ENCODE measurements at places on chromosomes 16 and 17.
A peak's percentile ranks its signal among the peaks of the same experiment; 100 is the strongest.

- H3K4me3 ChIP-seq, result no peak overlapping the region
- peaks cover 12% of the 10 kb centered on the region for H3K36me3 ChIP-seq
- no peaks in the 10 kb centered on the region for H3K4me1 ChIP-seq
- H3K27me3 ChIP-seq, result no peaks in the 10 kb centered on the region
- H3K27ac ChIP-seq, result no peak overlapping the region
- peak; percentile 43 for DNase-seq
Observed at GRCh38 chr17:3827124-3827773, 18.8 kb downstream of the NCBP3 start.

DNA sequence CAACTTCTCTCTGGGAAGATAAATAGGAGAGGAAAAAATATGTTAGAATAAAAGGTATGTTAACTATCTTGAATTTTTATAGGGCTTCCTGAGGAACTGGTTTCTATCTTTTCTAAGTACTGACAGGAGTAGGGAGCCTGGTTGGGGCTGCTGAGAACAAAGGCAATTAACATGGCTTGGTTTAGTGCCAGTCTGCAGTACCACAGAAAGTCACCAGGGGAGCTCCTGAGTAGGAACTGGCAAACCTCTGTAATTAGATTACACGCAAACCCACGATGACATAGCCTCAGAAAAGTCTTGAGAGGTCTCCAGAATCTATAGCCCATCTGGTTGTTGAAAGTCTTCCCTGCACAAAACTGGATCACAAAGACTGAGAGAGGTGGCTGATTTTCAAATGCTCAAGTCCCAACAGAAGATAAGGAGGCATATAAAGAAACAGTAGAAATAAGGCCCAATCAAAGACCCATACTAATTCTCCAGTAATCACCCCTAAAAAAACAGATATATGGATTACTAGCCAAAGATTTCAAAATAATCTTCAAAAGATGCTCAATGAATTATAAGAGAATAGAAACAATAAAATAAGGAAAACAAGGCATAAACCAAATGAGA lies 11.7 kb upstream of the CNTNAP4 start:
- no peaks in the 10 kb centered on the region for H3K27me3 ChIP-seq

DNA sequence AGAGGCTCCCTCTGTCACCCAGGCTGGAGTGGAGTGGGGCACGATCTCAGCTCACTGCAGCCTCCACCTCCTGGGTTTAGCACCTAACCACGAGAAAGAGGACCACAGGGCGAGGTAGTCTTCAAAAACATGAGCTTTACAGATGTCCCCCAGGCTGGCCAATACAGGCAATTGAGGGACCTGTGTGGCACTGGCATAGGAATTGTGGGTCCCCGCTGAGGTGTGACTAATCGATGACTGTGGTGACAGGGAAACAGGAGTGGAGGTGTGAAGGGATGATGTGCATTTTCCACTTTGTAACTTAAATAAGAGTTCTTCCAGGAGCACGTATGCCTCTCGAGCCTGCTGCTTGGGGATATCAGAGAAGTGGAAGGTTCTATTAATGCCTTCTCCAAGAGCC lies 12.6 kb upstream of the ARHGAP17 start:
- no peak overlapping the region for H3K4me3 ChIP-seq
- H3K27ac ChIP-seq, result no peak overlapping the region
- DNase-seq, result no peak
- peaks cover 8% of the 10 kb centered on the region for H3K4me1 ChIP-seq
- H3K27me3 ChIP-seq, result no peaks in the 10 kb centered on the region
- H3K36me3 ChIP-seq, result no peaks in the 10 kb centered on the region

DNA sequence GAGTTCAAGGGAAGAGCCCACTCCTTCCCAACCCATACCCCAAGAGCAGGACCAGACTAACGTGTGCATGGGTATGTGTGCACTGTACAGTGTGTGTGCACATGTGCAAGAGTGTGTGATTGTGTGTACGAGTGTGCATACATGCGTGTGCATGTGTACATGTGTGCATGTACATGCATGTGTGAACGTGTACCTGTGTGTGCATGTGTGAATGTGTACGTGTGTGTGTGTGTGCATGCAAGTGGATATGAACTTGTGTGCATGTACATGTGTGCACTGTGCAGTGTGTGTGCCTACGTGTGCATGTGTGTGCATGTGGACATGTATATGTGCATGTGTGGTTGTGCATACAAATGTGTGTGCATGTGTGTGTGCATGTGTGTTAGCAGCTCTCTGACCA lies 223.1 kb downstream of the RBFOX3 start:
- no peak for DNase-seq
- peaks cover 31% of the 10 kb centered on the region for H3K27me3 ChIP-seq

DNA sequence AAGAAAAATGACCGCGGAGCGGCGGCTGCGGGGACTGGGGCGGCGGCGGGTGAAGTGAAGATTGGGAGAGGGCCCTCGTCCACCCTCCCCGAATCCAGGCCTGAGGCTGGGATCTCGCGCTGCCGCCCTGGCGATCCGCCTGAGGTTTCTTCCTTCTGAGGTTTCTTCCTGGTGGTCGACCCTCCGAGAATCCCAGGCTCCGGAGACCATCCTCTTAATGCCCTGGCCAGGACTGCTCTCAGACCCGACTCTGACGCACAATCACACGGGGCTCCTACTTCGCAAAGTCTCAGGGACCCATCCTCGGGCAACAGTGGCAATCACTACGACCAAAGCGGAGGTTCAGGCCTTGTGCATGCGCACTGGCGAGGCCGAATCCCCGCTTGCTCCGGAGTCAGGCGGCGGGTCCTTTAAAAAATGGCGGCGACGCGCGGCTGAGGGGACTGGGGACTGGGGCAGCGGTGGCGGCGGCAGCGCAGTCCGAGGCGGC lies 18.0 kb upstream of the KCNJ18 start:
- H3K4me1 ChIP-seq, result no peaks in the 10 kb centered on the region
- no peaks in the 10 kb centered on the region for H3K36me3 ChIP-seq
- no peak overlapping the region for H3K4me3 ChIP-seq
- no peaks in the 10 kb centered on the region for H3K27me3 ChIP-seq

GRCh38 chr16:69476920-69477443 lies 52.6 kb downstream of the CYB5B start:
- no peak overlapping the region for H3K4me3 ChIP-seq
- H3K27me3 ChIP-seq, result no peaks in the 10 kb centered on the region
- H3K4me1 ChIP-seq, result peaks cover 32% of the 10 kb centered on the region
- H3K27ac ChIP-seq, result peak overlapping the region; percentile 93
- DNase-seq, result peak; percentile 45

GRCh38 chr17:77319211-77320043 lies 178.7 kb downstream of the SEC14L1 start:
- peaks cover 76% of the 10 kb centered on the region for H3K4me1 ChIP-seq
- no peak for DNase-seq
- H3K27me3 ChIP-seq, result no peaks in the 10 kb centered on the region
- peak overlapping the region; percentile 99 for H3K27ac ChIP-seq
- no peaks in the 10 kb centered on the region for H3K36me3 ChIP-seq
- H3K4me3 ChIP-seq, result peak overlapping the region; percentile 92

DNA sequence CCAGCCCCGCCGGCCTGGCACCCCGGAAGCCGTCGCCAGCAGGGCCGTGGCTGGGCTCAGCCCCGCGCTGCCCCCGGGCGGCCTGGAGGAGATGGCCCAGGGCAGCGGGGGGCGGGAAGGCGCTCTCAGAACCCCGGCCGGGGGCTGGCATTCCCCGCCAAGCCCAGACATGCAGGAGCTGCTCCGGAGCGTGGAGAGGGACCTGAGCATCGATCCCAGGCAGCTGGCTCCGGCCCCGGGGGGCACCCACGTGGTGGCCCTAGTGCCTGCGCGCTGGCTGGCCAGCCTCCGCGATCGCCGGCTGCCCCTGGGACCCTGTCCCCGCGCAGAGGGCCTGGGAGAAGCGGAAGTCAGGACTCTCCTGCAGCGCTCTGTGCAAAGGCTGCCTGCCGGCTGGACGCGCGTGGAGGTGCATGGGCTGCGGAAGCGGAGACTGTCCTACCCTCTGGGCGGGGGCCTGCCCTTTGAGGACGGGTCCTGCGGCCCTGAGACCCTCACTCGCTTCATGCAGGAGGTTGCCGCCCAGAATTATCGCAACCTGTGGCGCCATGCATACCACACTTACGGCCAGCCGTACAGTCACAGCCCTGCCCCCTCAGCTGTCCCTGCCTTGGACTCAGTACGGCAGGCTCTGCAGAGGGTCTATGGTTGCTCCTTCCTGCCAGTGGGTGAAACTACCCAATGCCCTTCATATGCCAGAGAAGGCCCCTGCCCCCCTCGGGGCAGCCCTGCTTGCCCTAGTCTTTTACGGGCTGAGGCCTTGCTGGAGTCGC lies 551 bp downstream of the WDR81 start:
- peak overlapping the region; percentile 53 for H3K4me3 ChIP-seq
- peaks cover 3% of the 10 kb centered on the region for H3K4me1 ChIP-seq
- H3K27ac ChIP-seq, result peak overlapping the region; percentile 74
- no peak for DNase-seq
- H3K36me3 ChIP-seq, result no peaks in the 10 kb centered on the region

DNA sequence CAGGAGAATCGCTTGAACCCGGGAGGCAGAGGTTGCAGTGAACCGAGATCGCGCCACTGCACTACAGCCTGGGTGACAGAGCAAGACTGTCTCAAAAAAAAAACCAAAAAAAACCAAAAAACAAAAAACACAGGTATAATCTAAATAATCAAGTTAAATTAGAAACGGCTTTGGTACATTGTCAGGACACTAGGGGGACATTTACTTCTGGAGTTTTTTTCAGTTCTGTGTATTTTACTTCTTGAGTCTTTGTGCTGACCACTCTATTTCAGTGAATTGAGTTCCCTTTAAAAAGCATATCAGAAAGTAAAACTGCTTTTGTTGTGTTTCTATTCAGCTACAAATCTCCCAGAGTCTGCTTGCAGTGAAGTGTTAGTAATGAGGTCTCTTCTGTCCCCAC lies 36.3 kb downstream of the DHRS7B start:
- H3K4me3 ChIP-seq, result no peak overlapping the region
- no peak overlapping the region for H3K27ac ChIP-seq
- H3K4me1 ChIP-seq, result no peaks in the 10 kb centered on the region
- no peaks in the 10 kb centered on the region for H3K27me3 ChIP-seq
- no peak for DNase-seq
- H3K36me3 ChIP-seq, result no peaks in the 10 kb centered on the region

- H3K27me3 ChIP-seq, result no peaks in the 10 kb centered on the region
- no peak overlapping the region for H3K27ac ChIP-seq
- H3K4me1 ChIP-seq, result no peaks in the 10 kb centered on the region
- DNase-seq, result no peak
Observed at GRCh38 chr16:67770346-67770991, 35.9 kb downstream of the RANBP10 start.

DNA sequence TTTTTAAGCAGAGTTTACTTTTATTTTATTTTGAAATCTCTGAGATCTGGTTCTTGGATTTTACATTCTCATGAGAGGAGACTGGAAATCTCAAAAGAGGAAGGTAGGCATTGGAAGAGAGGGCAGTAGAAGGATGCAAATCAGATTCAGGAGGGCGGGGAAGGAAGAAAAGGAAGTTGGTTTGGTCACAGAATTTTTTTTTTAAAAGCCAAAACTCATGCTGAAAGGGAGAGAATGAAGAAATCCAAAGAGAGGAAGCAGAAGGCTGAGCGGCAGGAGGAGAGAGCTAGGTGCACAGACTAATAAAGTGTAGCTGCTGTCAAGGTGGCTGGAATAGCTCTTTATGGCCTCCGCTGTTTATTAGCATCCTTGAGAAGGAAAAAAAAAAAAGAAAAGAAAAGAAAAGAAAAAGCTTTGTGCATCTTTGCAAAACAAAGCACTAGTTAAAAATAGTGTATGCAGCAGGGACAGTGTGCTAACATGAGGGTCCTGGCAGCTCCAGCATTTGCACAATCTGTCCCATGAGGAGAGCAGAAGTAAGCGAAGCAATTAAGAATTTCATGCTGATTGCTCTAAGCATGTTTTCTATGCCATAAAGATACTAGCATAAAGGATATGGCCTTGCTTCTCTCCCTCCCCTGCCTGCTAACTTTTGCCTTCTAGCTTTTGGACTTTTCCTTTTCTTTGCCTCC lies 194.2 kb downstream of the ZFHX3 start:
- peaks cover 8% of the 10 kb centered on the region for H3K4me1 ChIP-seq
- no peak overlapping the region for H3K27ac ChIP-seq
- H3K27me3 ChIP-seq, result no peaks in the 10 kb centered on the region
- DNase-seq, result no peak

DNA sequence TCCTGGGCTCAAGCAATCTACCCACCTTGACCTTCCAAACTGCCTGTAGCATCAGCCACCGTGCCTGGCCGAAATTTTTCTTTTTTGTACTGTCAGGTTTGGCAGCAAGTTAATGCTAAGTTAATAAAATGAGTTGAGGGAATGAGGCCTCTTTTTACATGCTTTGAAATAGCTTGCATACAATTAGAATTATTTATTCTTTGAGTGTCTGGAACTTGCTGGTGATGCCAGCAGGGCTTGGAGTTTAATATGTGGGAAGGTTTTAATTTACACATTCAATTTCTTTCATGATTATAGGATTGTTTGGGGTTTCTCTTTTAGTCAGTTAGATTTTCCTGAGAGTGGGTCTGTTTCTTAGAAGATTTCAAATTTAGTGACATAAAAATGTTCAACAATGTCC lies 31.2 kb upstream of the MSI2 start:
- no peaks in the 10 kb centered on the region for H3K4me1 ChIP-seq
- DNase-seq, result no peak
- H3K27ac ChIP-seq, result no peak overlapping the region
- no peak overlapping the region for H3K4me3 ChIP-seq
- H3K36me3 ChIP-seq, result no peaks in the 10 kb centered on the region

DNA sequence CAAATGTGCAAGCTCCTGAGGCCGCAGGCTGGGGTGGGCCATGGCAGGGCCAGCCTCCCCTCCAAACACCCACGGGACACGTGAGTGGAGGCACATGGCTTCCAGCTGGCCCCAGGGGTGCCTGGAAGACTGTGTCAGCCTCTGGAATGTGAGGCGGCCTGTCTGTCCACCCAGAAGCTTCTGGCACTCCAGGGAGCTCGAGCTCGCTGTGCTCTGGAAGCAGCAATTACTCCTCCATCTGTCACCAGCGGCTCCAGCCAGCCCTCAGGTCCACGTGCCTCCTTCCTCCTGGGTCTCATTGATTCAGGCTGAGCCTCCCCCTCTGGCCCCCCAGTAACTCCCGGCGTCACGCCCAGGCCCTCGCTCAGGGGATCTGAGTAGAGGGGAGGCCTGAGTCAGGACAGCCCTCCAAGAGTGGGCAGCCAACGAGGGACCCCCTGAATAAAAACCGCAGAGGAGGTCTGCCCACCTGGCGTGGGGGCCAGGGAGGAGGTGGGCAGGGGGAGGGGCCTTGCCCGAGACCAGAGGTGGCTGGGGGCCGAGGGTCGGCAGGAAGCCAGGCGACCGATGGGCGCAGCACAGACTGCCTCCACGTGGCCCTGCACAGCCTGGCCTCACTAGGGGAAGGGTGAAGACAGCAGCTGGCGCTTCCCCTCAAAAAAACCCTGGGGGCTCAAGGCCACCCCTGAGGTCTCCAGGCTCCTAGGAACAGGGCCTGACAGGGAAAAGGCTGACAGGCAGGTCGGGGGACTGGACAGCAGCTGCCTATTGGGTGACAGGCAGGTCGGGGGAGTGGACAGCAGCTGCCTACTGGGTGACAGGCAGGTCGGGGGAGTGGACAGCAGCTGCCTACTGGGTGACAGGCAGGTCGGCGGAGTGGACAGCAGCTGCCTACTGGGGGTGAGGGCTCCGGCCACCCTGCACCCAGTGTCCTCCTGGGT lies 11.9 kb downstream of the PIEZO1 start:
- no peaks in the 10 kb centered on the region for H3K27me3 ChIP-seq
- peak overlapping the region; percentile 74 for H3K27ac ChIP-seq
- H3K4me3 ChIP-seq, result no peak overlapping the region
- no peak for DNase-seq

GRCh38 chr17:15912416-15912955 lies 32.4 kb upstream of the ADORA2B start:
- no peak overlapping the region for H3K27ac ChIP-seq
- H3K4me1 ChIP-seq, result no peaks in the 10 kb centered on the region
- H3K27me3 ChIP-seq, result no peaks in the 10 kb centered on the region
- DNase-seq, result no peak
- H3K4me3 ChIP-seq, result no peak overlapping the region

- no peak overlapping the region for H3K27ac ChIP-seq
- H3K4me3 ChIP-seq, result no peak overlapping the region
- peaks cover 5% of the 10 kb centered on the region for H3K4me1 ChIP-seq
- H3K27me3 ChIP-seq, result no peaks in the 10 kb centered on the region
Observed at GRCh38 chr17:2893422-2893914, 97.2 kb downstream of the RAP1GAP2 start.
